Transverse colon (tissue), 4 donors: ENCODE measurements at places on chromosomes 2 and 18.
A peak's percentile ranks its signal among the peaks of the same experiment; 100 is the strongest.

- DNase-seq = no peak
Measured at GRCh38 chr2:156147594-156148330, 184.8 kb downstream of the NR4A2 start.

DNA sequence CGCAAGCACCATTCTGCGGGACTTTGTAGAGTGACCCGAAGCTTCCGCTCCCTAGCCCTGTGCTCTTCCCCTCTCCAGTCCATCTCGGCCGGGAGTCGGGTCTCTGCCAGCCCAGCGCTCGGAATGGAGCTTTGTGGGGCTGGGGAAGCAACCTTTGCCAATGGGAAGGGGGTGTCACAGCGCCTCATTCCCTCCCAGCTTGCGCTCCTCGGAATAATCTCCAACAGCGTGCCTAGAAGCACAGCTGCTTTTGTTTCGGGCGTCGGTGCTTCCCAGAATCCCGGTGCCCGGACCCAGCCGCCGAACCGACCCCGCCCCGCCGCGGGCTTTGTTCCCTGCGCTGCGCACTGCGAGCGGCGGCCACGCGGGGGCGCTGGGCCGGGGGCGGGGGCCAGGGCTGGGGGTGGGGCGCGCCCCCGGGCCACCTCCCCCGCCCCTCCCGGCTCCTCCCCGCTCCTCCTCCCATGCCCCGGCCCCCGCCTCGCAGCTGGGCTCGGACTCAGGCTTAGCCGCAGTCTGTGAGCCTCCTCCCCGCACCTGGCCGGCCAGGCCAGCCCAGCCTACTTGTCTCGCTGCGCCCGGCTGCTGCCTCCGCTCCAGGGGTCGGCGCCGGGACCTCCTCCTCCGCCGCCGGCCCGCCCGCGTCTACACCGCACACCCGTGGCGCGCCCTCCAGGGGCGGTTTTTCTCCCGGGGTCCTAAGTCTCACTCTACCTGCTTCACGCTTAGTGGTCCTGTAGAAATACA lies 77.7 kb upstream of the SMAD2 start:
- peak; percentile 73 for DNase-seq

DNA sequence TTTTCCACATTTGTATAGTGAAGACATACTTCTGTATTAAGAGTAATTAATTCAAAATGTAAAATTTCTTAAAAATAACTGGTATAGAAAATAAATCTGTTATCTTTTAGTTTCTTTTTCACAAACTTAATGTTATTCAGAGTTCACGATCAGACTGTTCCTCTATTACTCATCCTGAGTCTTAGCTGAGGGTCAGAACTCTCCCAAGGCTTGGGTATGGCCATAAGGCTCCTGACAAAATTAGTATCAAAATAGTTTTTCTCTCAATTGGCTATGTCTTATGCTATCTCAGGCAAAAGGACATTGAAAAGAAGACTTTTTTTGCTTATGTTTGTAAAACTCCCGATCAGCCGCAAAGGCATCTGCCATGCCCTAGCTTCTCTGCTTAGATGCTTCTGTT lies 56.1 kb upstream of the NAB1 start:
- DNase-seq = no peak

GRCh38 chr18:79186649-79187048 lies 117.5 kb downstream of the ATP9B start:
- DNase-seq = no peak

GRCh38 chr2:177161741-177162460 lies 50.7 kb upstream of the HNRNPA3 start:
- no peak for DNase-seq

DNA sequence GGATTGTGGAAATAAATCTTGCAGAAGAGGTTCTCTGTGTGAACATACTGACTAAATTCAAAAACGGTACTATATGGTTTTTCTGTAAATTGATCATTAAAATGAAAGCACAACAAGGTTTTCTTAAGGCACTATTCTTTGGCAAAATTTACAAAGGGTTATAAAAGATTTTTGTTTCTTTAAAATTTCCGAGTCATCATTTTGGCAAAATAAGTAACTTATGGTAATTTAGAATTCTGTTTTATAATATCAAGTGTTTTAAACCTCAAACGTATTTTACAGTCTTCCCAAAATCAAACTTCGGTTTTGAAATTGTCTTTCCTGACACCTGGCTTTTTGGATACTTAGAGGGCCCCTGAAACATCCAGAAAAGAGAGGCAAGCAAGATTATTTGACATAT lies 101.9 kb upstream of the TFPI start:
- no peak for DNase-seq

GRCh38 chr2:105405291-105405690 lies 6.4 kb upstream of the FHL2 start:
- DNase-seq = no peak

DNA sequence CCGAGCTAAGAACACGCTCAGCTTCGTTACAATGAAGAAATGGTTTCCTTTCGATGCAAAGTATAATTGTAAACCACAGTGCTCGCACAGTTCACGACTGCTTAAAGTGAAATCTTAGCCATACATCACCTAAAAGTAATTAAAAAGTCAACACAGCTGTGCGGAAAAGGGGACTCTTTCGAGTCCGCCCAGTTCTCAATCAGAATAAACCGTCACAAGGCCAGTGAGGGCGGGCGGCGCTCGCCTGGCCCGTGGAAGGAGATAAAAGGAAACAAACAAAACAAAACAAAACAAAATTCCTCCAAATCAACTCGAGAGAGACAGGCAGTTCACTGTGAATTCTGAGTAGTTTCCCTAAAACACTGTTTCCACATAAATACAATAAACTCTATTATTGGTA lies 200.9 kb downstream of the TWIST2 start:
- no peak for DNase-seq

GRCh38 chr2:239252393-239252792 lies 148.4 kb downstream of the HDAC4 start:
- no peak for DNase-seq

DNA sequence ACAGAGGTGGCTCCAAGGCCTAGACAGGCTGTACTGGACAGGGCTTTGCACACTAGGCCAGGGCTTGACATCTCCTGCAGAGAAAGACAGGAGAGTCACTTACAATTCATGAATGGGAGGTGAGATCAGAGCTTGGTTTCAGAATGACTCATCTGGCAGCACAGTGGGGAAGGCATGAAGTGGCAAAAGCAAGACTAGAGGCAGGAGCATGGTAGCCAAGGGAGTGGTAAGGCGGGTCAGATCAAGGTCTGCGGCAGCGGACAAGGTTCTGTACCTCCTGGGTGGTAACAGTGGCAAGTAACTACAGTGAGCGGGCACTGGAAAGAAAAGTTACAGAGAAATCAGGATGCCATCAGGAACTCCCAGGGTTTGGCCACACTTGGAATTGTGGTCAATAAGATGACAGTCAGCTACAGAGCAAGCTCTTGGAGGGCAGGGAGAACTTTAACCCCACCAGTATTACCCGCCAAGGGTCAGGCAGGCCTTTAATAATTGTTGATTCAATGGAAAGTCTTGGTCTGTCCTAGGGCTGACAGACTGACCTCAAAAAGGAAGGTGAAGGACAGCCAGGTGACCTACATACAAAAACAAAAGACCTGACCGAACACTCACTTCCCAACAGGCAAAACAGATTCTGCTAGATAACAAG lies 5.7 kb downstream of the MCFD2 start:
- peak; percentile 51 for DNase-seq

- DNase-seq = no peak
Measured at GRCh38 chr2:208015475-208015874, 9.9 kb downstream of the PLEKHM3 start.

- no peak for DNase-seq
Measured at GRCh38 chr2:169143998-169144397, 74.6 kb downstream of the DHRS9 start.

- no peak for DNase-seq
Measured at GRCh38 chr2:176755537-176756135, 457.0 kb upstream of the HNRNPA3 start.

- no peak for DNase-seq
Measured at GRCh38 chr2:159922563-159922962, 124.6 kb upstream of the CD302 start.

GRCh38 chr2:72004201-72004915 lies 143.3 kb downstream of the CYP26B1 start:
- no peak for DNase-seq

- DNase-seq = no peak
Measured at GRCh38 chr2:174802459-174802858, 38.2 kb upstream of the CHRNA1 start.

- DNase-seq = peak; percentile 70
Measured at GRCh38 chr2:9179572-9180201, 26.9 kb upstream of the ASAP2 start.

DNA sequence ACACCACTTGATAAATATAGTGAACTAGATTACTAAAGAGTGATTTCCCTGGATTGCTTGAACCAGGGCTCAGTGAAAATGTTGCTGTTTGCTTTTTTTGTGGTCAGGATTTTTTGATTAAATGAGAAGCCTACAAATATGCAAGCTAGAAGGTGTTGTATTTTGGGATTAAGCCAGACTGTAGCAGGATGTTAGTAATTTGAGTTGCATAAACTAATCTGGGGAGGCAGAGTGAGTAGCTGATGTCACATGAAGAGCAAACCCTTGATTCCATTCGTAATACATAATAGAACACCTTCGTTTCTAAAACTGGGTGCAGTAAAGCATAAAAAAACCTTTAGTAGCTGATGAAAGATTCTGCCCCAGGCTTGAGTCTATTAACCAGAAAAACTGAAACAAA lies 32.0 kb downstream of the NEDD4L start:
- no peak for DNase-seq

DNA sequence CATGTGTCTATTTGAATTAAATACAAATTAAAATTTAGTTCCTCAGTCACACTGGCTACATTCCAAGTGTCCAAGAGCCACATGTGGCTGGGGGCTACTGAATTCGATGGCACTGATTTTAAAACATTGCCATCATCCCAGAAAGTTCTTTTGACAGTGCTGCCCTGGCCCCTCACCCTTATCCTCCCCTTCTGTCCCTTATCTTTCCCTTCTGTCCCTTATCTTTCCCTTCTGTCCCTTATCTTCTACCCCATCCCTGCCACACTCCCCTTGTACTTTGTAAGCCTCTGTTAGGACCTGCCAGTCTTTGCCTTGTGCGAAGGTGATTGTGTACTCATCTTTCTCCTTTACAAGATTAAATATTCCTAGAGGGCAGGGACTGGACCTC lies 85.2 kb downstream of the DNMT3A start:
- no peak for DNase-seq

- DNase-seq = no peak
Measured at GRCh38 chr2:192952245-192952644, 757.5 kb upstream of the TMEFF2 start.

GRCh38 chr2:138121666-138122661 lies 157.7 kb downstream of the HNMT start:
- peak; percentile 11 for DNase-seq

DNA sequence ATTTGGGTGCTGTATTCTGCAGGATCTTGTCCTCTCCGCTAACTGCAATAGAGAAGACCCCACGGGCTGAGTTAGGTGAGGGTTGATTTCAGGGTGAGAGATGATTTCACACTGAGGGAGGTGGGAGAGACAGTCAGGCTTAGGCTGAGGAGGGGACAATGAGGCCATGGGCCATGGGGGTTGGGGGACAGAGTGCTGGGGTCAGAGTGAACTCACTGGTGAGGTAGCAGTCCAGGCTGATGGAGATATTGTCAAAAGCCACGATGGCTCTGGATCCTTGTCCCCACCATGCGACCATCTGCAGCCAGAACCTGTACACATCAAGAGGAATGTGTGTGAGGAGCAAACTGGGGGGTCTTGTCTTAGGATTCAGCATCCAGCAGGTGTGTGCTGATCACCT lies 160.0 kb downstream of the CLIP4 start:
- no peak for DNase-seq

DNA sequence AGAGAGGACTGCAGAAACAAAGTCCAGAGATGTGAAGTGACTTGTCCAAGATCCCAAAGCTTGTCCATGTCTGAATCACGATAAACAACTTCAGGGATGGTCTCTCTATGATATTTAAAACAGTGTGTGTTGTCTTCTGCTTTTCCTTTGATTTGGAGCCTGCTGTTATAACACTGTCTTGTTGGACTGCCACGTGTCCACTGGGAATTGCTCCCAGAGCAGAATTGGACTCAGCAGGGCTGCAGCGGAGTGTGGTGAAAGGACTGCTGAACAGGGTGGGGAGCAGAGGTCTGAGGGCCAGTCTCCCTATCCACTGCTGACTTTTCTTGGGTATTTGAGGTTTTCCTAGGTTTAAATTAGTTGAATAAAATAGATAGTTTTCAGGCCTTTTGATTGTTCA lies 68.3 kb downstream of the IL1R2 start:
- DNase-seq = no peak

GRCh38 chr2:241368643-241369042 lies 12.6 kb downstream of the FARP2 start:
- DNase-seq = no peak

- no peak for DNase-seq
Measured at GRCh38 chr2:233712611-233713261, at the start of gene UGT1A5. UGT1A5 (plus strand) TSS chr2:233712907; CDS start chr2:233712992, 85 bp downstream.

DNA sequence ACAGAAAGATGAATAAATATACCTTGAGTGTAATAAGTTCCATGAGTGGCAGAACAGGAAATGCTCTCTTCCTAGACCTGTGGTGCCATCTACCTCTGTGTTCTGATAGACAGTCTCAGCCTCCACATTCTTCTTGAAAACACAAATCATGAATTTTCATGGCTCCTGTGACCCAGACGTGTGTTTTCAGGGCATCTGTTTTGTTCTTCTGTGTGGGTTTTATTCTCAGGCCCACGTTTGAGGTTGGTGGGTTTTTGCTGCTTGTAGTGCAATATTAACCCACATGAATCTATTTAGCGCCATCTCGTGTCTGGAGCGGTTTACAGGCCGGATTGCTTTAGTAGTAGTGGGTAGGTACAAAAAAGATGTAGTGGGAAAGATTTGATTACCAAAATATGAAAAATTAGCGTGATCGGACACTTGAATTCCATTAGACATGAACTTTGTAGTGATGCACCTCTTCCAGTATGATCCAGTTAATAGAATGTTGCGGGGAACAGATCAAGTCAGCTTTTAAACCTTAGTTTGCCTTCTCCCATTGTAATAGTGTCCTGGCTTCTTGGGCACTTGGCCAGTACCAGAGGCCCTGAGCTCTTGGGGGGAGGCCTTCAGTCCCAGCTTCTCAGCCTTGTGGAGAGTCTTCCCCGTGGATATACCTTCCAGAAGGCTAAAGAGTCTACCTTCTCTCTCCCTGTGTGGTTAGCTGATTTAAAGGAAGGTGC lies 256.5 kb downstream of the TPGS2 start:
- DNase-seq = peak; percentile 28

DNA sequence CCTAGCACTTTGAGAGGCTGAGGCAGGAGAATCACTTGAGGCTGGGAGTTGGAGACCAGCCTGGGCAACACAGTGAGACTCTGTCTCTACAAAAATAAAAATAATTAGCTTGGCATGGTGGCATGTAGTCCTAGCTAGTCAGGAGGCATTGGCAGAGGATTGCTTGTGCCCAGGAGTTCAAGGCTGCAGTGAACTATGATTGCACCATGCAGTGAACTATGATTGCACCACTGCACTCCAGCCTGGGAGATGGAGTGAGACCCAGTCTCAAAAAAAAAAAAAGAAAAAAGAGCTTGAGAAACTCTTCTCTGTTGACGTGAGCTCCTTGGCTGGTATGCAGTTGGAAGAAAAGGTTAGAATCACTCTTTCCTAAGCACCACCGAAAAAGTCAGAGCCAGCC lies 125.1 kb upstream of the TNP1 start:
- no peak for DNase-seq
